ENCODE measurements at places on chromosomes 12 and 14. TPM values are rescaled to one million over a fixed set of nuclear protein-coding genes. Genes with fewer than 3 reads are reported as not detected.

The NOS1 gene
- 3.5 TPM for total RNA-seq

The LDHB gene
- 382 TPM for total RNA-seq

DNA sequence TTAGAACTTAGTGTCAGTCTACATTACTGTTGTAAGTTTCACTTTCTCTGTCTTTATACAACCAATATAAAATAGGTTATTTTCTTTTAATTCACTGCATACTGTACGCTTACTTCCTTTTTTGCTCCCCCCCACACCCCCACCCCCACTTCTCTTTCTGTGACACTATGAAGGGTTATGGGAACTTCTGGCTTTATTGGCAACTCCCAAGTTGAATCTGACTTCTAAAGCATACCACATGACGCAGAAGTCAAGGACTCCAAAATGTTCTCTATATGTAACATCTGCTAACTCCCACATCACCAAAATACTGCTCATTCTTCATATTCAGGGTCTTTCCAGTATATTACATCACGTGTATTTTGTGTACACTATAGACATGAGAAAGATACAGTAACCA, 81.2 kb upstream of the ATXN7L3B start:
- DNase-seq = no peak
- H3K4me1 ChIP-seq = no peaks in the 10 kb centered on the region
- H3K4me3 ChIP-seq = no peak overlapping the region
- no peaks in the 10 kb centered on the region for H3K36me3 ChIP-seq
- no peak overlapping the region for H3K27ac ChIP-seq

DNA sequence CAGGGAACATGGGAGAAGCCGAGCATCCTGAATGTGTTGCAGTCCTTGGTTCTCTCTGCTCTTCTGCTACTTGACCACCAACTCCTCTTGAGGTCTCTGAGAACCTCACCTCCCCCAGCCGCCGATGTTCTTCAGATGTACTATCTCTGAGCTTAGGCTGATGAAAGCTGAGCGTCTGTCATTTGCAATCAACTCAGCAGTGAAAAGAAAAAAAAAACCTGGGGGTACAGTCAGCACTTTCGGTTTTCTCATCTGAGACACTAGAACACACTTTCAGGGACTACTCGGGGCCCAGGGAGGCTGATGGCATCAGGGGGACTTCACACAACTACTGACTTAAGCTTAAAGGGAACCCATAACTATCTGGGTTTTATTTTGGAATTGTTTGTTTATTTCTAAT, 9.6 kb upstream of the FLVCR2 start:
- DNase-seq = no peak
- H3K4me3 ChIP-seq = no peak overlapping the region
- no peak overlapping the region for H3K27ac ChIP-seq
- H3K4me1 ChIP-seq = no peaks in the 10 kb centered on the region
- no peaks in the 10 kb centered on the region for H3K36me3 ChIP-seq

The DDX55 gene
- total RNA-seq = 20.5 TPM
